ENCODE measurements at places on chromosomes 3 and 15. TPM values are rescaled to one million over a fixed set of nuclear protein-coding genes. Genes with fewer than 3 reads are reported as not detected.

DNA sequence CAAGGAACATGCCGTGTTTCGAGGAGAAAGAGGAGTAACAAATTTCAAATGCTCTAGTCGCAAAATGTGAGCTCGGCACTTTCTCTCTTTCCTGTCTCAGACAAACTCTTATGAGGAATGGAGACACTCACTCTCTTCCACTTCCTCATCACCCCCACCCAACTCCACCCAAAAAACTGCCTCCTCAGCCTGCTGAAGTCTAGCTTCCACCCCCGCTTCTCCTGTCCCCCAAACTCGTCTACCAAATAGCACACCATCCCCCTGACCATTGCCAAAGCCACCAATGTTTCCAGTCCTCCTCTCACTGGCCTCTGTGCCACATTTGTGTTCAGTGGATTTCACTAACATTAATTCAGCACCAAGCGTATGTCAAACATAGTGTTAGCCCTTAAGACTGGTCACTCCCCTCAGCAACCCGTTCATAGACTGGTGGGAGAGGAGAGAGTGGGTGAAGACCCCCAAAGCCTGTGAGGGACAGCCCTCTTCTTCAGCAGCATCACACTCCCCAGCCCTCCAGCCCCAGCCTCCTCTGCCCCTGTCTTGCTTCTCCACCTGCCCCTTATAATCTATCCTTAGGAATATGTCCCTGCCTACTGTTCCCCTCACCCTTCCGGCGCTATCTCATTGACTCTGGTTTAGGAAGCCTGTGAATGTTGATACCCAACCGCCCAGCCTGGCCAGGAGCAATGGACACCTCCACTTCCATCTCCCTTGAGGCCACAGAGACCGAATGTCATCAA lies 77.3 kb downstream of the FAM174B start:
- DNase-seq = no peak

Gene ZMYND10
- 0.81 TPM for polyA plus RNA-seq

DNA sequence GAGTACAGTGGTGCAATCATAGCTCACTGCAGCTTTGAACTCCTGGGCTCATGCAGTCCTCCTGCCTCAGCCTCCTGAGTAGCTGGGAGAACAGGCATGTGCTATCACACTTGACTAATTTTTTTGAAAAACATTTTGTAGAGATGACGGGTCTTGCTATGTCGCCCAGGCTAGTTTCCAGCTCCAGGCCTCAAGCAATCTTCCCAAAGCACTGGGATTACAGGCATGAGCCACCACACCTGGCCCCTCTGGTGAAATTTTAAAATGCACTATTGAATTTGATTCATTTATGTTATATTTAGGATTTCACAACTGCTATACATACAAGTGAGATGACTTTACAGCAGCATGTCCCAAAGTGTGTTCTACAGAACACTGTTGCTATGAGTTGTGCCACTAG lies 50.8 kb upstream of the TPM1 start:
- DNase-seq = no peak

- DNase-seq = no peak
These were observed 60.1 kb downstream of the MBNL1 start for GRCh38 chr3:152328841-152329240.

GRCh38 chr3:61912158-61912557 lies 350.8 kb downstream of the PTPRG start:
- no peak for DNase-seq

Gene P3H2
- polyA plus RNA-seq = 359 TPM

DNA sequence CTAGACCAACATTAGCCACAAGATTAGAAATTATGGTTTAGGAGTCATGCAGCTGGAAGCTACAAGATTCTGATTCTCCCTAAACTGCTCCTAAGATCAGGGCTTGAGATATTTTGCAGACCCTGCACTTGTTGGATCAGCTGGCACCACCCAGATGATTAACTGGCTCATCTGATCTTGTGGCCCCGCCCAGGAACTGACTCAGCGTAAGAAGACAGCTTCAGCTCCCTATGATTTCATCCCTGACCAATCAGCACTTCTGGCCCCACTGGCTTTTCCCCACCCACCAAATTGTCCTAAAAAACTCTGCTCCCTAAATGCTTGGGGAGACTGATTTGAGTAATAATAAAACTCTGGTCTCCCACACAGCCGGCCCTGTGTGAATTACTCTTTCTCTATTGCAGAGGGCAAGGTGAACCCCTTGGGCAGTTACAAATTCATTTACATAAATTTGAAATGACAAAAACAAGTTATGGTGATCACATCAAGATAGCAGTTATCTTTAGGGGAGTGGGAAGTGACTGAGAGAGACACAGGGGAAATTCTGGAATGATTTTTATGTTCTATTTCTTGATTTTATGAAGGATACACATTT lies 76.5 kb downstream of the CD200R1L start:
- DNase-seq = no peak

DNA sequence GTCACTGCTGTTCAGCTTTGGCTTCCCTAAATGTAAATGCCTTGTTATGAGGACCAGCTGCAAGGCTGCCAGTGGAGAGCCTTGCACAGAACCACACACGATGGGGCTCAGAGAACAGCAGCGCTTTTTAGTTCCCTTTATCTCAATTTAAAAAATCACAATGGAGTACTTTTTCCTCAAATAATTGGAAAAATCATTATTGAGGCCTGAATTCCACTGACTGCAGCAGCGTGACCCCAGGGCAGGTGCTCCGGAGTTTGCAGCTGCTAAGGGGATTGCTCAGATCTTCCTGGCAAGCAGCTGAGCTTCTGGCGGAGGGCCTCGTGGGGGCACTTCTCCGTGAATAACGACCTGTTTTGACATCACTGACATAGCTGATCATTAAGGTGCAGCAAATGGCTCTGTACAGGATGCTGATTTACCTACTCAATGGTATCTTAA lies 245.6 kb upstream of the TRIM42 start:
- DNase-seq = peak; percentile 44

- DNase-seq = no peak
These were observed 142.3 kb downstream of the SSR3 start for GRCh38 chr3:156412600-156412999.

DNA sequence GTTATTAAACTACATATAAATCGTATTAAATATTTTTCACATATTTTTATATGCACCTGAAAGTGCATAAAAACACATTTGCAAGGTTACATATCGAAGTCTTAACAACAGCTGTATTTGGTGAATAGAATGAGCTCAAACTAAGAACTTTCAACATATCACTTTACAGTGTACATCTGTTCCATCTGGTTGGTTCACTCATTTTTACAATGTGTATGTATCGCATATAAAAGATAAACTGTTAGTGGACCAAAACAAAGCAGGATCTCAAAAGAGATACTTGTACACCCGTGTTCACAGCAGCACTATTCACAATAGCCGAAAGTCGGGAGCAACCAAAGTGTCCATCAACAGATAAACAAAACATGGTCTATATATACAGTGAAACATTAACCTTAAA lies 55.8 kb downstream of the TBL1XR1 start:
- no peak for DNase-seq

GRCh38 chr3:172518929-172519640 lies 4.1 kb downstream of the TNFSF10 start:
- no peak for DNase-seq

GRCh38 chr3:133745981-133746711 lies at the start of gene TF:
TSS of gene TF (plus strand) at chr3:133746393. CDS start at chr3:133746441, 48 bp downstream.
- DNase-seq = no peak

DNA sequence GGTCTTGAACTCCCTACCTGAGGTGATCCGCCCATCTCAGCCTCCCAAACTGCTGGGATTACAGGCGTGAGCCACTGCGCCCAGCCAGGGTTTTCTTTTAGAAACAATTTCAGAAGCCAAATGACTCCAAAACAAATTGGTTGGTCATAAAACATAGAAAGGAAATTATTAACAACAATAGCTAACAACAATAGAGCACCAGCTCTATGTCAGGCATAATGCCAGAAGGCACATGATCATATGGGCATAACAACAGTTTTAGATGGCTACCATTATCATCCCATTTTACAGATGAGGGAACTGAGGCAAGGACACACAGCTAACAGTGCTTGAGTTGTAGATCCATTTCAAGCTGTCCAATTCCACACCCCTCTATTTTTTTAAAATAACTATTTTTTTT lies 22.2 kb upstream of the RAF1 start:
- DNase-seq = no peak

DNA sequence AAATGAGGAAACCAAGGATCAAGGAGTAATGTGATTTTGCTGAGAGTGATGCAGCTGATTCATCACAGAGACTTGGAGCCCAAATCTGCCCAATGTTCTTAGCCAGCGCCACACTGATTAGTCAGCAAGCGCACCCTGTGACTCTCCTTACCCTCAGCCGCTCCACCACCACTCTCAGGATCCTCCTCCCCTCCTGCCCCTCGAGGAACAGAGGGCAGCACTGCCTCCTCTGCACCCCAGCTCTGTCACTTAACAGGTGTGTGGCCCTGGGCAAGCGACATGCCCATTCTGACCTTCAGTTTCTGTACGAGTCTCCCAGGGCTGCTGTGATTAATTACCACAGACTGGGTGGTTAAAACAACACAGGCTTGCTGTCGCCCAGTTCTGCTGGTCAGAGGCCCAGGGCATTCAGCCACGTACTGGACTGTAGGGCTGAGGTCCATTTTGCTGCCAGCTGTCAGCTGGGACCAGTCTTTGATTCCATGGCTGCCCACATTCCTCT lies 36.1 kb upstream of the HRH1 start:
- DNase-seq = no peak

Gene FRMD5
- polyA plus RNA-seq = 2.2 TPM

Measured in ovary (tissue), 10 donors.